HT-29 (cell line): ENCODE measurements at places on chromosomes 1 and 21. TPM values are rescaled to one million over a fixed set of nuclear protein-coding genes. Genes with fewer than 3 reads are reported as not detected.

SPATA45 gene
- not detected in 2 replicates for total RNA-seq

EDN2 gene
- total RNA-seq = 0.37 and 0.46 TPM in 2 replicates

HSPA6 gene
- total RNA-seq = 0.70 and 1.1 TPM in 2 replicates

SELE gene
- not detected in 2 replicates for total RNA-seq

GUCA2B gene
- total RNA-seq = 0.26 and 0.84 TPM in 2 replicates

GLIS1 gene
- total RNA-seq = not detected in 2 replicates

PLPPR5 gene
- total RNA-seq = not detected in 2 replicates

KCNJ9 gene
- not detected in 2 replicates for total RNA-seq

LCE3D gene
- total RNA-seq = not detected in 2 replicates

RPE65 gene
- not detected in 2 replicates for total RNA-seq

S100A8 gene
- total RNA-seq = not detected in 2 replicates

EPHA8 gene
- total RNA-seq = not detected in 2 replicates

TTC24 gene
- total RNA-seq = not detected in 2 replicates

HSD3B1 gene
- total RNA-seq = 1.3 TPM in 1 of 2 replicates, not detected in the other

ADGRB2 gene
- total RNA-seq = 1.2 and 2.2 TPM in 2 replicates

TOMM40L gene
- total RNA-seq = 3.5 and 3.6 TPM in 2 replicates

CFAP107 gene
- not detected in 2 replicates for total RNA-seq

ST6GALNAC5 gene
- total RNA-seq = not detected in 2 replicates

LPAR3 gene
- total RNA-seq = not detected in 2 replicates

WDR64 gene
- total RNA-seq = not detected in 2 replicates

KLHDC8A gene
- not detected in 2 replicates for total RNA-seq

SLC45A3 gene
- 56.7 and 59.6 TPM in 2 replicates for total RNA-seq

PPFIA4 gene
- total RNA-seq = 0.08 and 0.16 TPM in 2 replicates

SWT1 gene
- 0.71 and 0.83 TPM in 2 replicates for total RNA-seq

VAV3 gene
- 0.03 and 1.7 TPM in 2 replicates for total RNA-seq

KIF26B gene
- total RNA-seq = 0.74 and 0.76 TPM in 2 replicates

FMO2 gene
- total RNA-seq = not detected in 2 replicates

RCOR3 gene
- total RNA-seq = 6.4 and 10.3 TPM in 2 replicates

CD84 gene
- total RNA-seq = not detected in 2 replicates

SLC5A9 gene
- 0.91 and 2.3 TPM in 2 replicates for total RNA-seq

GPR61 gene
- 0.18 TPM in 1 of 2 replicates, not detected in the other for total RNA-seq

MYCL gene
- total RNA-seq = 11.6 and 12.4 TPM in 2 replicates

AVPR1B gene
- not detected in 2 replicates for total RNA-seq

KRTAP12-2 gene
- total RNA-seq = not detected in 2 replicates

HTR6 gene
- total RNA-seq = 0.42 TPM in 1 of 2 replicates, not detected in the other

PDE4B gene
- total RNA-seq = 0.13 and 0.60 TPM in 2 replicates

TMPRSS2 gene
- 28.4 and 34.5 TPM in 2 replicates for total RNA-seq

CDC42BPA gene
- total RNA-seq = 16.6 and 17.9 TPM in 2 replicates

OVAAL gene
- total RNA-seq = not detected in 2 replicates

ABCD3 gene
- 25.0 and 27.5 TPM in 2 replicates for total RNA-seq

ANGPTL3 gene
- not detected in 2 replicates for total RNA-seq

NPL gene
- total RNA-seq = 0.86 and 3.0 TPM in 2 replicates

GPR157 gene
- 4.4 and 4.6 TPM in 2 replicates for total RNA-seq

ELAVL4 gene
- not detected in 2 replicates for total RNA-seq

LRRC38 gene
- total RNA-seq = not detected in 2 replicates

PLA2G2A gene
- total RNA-seq = 0.31 TPM in 1 of 2 replicates, not detected in the other

OLIG2 gene
- total RNA-seq = not detected in 2 replicates

MCOLN3 gene
- not detected in 2 replicates for total RNA-seq

ATP1A2 gene
- total RNA-seq = not detected in 2 replicates

ACTN2 gene
- not detected in 2 replicates for total RNA-seq
